ENCODE measurements at places on chromosomes 4 and X.

- DNase-seq, result no peak
These were observed 427.3 kb upstream of the FRG1 start for GRCh38 chr4:189513421-189513820.

GRCh38 chr4:158782551-158783360 lies 13.9 kb downstream of the FNIP2 start:
- no peak for DNase-seq

DNA sequence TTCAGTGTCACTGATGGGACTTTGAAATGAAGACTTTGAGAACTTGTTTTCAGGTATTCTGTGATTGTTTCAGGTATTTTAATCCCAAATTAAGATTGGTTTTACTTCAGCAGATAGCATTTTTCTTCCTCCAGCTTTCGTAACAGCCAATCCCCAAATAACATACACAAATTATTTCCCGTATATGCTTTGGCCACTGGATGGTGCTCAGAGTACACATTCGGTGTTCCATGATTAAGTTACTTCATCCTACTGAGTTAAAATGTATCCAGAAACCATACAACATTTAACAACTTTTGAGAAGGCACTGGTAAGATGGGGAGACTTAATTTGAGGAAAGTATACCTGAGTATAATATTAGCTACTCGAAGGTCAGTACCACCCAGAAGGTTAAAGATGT lies 233.4 kb upstream of the FAM47A start:
- no peak for DNase-seq

- no peak for DNase-seq
These were observed 7.6 kb downstream of the ZIC3 start for GRCh38 chrX:137573324-137574101.

DNA sequence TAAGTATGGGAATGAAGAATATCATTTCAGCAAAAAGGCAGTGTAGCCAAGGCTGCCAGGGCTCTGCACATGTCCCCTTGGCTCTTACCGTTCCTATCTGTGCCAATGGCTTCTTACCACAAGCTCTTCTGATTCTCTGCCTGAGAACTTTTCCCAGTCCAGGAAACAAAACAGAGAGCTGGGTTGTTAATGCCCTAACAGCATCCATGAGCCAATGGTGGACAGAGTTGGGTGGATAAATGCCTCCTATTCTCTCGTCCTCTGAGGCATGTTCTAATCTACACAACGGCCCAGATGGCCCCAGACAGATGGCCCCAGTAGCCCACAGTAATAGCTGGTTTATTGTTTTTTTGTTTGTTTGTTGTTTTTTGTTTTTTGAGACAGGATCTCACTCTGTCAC lies 28.0 kb downstream of the SCD5 start:
- DNase-seq, result no peak

DNA sequence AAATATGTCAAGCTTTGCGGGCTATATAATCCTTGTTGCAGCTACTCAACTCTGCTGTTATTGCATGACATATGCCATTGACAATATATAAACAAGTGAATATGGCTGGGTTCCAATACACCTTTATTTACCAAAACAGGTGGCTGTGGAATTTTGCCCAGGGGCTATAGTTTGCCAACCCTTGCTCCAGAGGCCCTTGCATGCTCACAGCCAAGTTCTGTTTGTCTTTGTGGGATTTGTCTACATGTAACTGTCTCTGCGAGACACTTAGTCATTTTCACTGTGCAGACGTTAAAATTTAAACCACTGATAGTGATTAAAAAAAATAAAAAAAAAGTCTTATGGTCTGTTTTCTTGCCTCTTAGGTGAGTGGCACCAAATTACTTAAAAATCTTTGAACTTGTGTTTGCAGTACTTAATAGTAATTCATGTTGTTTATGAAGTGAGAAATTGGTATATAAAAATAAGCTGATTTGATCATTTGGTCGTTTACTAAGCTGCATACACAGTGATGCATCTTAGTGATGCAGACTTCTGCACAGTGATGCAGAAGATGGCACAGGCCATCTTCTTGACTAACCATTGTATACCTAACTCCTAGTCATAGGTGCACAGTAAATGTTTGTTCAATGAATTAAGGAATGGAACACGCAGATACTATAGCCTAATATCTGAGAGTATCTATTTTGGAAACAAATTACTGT lies 170.9 kb downstream of the FRMPD4 start:
- DNase-seq, result no peak

Measured in stimulated activated naive B cell treated with anti-CD40 and anti-IgM and Interleukin-4, amounts not matched to agents 10 μg/mL and 1 μg/mL and 100 μg/mL, for 72 hours (primary cell).